ENCODE measurements at places on chromosomes 11 and 22. TPM values are rescaled to one million over a fixed set of nuclear protein-coding genes. Genes with fewer than 3 reads are reported as not detected.

- peaks cover 37% of the 10 kb centered on the region for H3K4me1 ChIP-seq
- peak overlapping the region; percentile 75 for H3K27ac ChIP-seq
- no peaks in the 10 kb centered on the region for H3K27me3 ChIP-seq
- no peak overlapping the region for H3K4me3 ChIP-seq
Measured at GRCh38 chr11:95715777-95716241, 73.8 kb downstream of the FAM76B start.

PLA2G3 gene
- not detected for total RNA-seq

DNA sequence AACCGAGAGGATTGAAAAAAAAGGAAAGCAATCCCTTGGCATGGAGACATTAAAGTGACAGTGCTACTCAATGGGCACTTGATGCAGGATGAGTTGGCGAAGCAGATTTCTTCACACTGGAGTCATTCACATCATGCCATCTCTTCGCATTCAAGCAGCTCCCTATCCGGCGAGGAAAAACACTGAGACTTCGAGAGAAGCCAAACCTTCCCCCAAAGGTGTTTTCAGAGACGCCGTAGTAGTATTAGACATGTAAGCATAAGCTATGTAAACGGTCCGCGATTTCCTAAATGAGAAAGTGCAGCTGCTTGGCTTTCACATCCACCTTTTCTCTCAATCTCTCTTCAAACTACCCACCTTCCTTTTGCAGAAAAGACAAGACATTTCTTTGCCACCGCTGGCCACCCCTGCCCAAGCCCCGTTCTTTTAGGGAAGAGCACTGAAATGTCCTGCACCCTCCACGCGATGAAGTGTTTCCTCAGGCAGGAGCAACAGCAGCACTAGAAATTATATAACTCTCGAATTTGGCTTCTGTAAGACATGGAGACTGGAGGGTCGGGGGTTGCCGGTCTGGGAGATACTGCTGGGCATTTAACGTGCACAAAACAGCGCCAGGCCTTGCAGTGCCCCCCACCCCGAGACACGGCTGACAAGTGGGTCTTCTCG lies at the start of gene DLG2:
Gene DLG2, minus strand, starts transcription at position 13 of the 666 bp plus-strand sequence.
- peaks cover 16% of the 10 kb centered on the region for H3K4me1 ChIP-seq
- H3K36me3 ChIP-seq: peaks cover 27% of the 10 kb centered on the region
- no peaks in the 10 kb centered on the region for H3K27me3 ChIP-seq
- H3K4me3 ChIP-seq: peak within 1 kb of the TSS; percentile 96

ACR gene
- not detected for total RNA-seq

DNA sequence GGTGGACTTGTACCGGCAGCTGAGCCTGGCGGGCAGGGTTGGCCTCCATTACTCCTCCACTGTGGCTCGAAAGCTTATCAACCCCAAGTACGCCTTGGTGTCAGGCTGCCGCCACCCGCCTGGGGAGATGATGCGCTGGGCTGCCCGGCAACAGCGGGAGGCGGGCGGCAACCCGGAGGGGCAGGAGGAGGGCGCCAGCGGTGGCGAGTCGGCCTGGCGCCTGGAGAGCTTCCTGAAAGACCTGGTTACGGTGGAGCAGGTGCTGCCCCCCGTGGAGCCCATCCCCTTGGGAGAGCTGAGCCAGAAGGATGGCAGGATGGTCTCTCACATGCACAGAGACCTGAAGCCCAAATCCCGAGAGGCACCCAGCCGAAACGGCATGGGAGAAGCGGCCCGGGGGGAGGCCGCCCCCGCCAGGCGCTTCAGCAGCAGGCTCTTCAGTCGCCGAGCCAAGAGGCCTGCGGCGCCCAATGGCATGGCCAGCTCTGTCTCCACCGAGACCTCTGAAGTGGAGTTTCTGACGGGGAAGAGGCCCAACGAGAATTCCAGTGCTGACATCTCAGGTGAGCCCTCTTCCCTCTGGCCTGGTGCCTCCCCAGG lies 26.7 kb downstream of the FAM83F start:
- no peak overlapping the region for H3K4me3 ChIP-seq
- DNase-seq: no peak
- H3K4me1 ChIP-seq: no peaks in the 10 kb centered on the region
- no peak overlapping the region for H3K27ac ChIP-seq
- no peaks in the 10 kb centered on the region for H3K27me3 ChIP-seq
- peaks cover 7% of the 10 kb centered on the region for H3K36me3 ChIP-seq

DNA sequence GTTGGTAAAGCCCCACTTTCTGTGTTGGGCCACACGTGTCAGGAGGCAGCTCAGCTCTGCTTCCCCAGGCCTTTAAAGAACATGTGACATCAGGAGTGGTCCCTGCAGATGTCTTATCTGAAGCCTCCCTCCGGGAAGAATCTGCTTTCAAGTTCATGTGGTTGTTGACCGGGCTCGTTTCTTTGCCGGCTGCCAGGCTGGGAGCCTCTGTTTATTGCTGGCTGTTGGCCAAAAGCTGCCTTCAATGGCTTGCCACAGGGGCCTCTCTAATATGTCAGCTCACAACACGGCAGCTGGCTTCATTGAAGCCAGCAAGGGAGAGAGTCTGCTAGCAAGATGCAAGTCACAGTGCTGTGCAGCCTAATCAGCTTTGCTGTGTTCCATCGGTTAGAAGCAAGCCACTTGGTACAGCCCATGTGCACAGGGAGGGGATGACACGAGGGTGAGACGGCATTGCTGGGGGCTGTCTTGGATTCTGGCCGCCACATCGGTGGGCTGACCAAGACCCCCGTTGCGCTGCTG lies 14.6 kb downstream of the MRGPRF start:
- no peaks in the 10 kb centered on the region for H3K4me1 ChIP-seq
- H3K27ac ChIP-seq: no peak overlapping the region
- no peak overlapping the region for H3K4me3 ChIP-seq
- DNase-seq: no peak
- no peaks in the 10 kb centered on the region for H3K36me3 ChIP-seq
